ENCODE measurements at places on chromosomes 13 and 19.
A peak's percentile ranks its signal among the peaks of the same experiment; 100 is the strongest.

DNA sequence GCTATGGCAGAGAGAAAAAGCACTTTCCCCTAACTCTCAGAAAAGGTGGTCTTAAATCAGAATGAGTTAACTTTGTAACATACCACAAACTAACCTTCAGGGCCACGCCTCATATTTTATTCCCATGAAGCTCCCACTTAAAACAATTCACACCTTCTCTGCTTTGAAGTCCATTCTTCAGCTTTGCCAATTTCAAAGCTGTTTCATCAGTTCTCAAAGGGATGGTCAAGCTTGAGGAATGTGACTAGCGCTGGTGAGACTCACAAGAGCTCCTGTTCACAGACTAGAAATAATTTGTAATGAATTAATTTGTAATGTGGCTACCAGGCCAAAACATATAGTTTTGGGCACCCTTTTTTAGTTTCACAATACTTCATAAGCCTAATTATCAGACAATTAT lies 68.2 kb downstream of the STK24 start:
- DNase-seq = no peak

DNA sequence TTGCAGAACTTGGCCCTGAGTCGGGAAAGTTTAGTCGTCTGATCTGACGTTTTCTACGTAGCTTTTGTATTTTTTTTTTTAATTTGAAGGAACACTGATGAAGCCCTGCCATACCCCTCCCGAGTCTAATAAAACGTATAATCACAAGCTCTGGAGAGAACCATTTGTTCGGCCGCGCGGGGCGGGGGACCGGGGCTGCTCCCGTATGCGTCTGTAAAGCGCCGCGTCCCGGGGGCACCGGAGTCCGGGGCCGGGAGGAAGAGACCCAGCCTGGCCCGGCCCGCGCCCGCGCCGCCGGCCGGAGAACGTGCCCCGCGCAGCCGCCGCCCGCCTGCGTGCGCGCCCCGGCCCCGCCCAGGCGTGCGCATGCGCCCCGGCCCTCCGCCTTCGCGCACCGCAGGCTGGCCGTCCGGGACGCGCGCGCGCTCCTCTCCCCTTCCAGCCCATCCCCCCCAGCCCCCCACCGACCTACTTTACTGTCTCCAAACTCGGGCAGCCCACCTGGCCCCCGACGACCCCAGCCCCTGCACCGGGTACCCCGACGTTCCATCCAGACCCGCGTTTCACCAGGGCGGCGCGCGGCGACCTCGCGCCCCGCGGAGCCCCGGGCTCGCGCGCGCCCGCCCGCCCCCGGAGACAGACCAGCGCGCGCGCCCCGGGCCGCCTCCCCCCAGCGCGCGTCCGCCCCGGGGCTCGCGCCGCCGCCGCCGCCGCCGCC lies 785 bp upstream of the USF2 start:
- no peak for DNase-seq

DNA sequence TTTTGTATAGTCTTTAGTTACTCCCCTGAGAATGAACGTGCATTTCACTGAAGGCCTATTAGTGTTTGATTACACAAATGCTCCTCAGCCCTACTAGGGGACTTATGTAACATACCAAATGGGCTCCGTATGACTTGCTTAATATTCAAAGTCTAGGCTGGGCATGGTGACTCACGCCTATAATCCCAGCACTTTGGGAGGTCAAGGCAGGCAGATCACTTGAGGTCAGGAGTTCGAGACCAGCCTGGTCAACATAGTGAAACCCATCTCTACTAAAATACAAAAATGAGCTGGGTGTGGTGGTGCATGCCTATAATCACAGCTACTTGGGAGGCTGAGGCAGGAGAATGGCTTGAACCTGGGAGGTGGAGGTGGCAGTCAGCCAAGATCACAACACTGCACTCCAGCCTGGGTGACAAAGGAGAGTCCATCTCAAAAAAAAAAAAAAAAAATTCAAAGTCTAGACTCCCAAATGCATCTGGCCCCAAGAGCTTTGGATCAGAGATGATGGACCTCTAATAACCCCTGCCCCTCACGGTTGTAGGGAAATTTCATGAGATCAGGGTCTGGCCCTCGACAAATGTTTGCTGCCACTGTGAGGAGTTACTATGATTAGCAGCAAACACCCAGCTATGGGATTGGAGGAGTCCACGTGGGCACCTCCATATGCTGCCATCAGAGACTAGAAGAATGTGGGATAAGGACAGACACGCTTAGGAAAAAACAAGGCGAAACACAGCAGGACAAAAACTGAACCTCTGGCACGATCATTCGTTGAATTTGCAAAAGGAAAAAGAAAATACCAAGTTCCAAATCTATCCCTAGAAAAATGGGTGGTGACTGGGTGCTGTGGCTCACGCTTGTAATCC lies 4.6 kb downstream of the FBXO17 start:
- DNase-seq = no peak

GRCh38 chr19:49689133-49690078 lies at the start of gene ADM5:
ADM5 (plus strand) TSS chr19:49689594; CDS start chr19:49689838, 244 bp downstream.
- no peak for DNase-seq

DNA sequence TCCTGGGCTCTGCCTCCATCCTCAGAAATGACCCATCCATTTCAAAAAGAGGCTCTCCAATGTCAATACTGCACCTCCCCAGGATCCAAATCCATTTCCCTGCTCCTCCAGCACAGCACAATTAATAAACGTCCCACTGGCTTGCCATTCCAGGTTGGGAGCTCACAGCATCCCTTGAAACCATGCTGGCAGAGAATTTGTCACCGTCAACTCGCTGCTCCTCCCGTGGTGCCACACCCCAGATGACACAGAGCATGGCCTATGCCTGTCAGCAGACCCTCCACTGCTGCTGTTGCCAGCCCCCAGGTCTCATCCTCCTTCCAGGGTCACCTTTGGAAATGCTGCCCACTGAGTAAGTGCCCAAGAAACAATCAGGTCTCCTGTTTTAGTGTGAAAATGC lies 53.0 kb upstream of the UQCRFS1 start:
- DNase-seq = no peak

DNA sequence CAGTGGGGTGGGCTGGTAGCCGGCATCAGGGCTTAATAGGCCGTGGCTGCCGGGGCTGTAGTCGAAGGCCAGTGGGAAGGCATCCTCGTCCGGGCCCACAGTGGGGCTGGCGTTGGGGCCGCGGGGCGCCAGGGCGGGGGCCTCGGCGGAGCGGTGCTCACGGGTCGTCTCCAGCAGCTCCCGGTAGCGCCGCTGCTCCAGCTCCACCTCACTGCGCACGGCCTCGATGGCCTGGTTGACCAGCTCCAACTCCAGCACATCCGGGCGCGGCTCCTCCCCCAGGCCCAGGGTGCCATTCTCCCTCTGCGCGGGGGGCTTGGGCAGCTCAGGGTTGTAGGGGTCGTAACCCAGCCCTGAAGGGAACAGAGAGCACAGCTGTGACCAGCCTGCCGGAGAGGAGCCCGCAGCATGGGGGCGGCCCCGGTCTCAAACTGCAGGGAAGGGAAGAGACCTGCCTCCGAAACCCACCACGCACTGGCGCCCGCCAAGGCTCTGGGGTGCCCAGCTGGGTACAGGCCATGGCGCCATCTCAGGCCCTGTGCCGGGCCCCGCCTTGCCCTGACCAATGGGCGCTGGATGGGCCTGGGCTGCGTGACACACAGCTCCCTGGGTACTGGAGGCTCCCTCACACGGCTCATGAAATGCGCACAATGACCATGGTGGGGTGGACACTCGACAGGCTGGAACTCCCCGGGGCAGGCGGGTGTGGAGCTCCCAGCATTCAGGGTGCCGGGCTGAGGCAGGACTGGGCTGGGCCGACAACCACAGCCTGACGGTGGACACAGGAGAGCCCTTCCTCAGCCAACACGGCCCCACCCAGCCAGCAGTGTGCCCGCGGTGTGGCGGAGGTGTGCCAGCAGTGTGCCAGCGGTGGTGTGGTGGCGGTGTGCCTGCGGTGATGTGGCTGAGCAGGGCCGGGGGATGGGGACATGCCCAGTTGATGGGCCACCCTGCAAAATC lies 16.5 kb upstream of the ATP8B3 start:
- DNase-seq = no peak

- no peak for DNase-seq
Measured at GRCh38 chr19:44671400-44671799, at the start of gene CEACAM19. CEACAM19 (plus strand) TSS chr19:44671482; CDS start chr19:44671932, 450 bp downstream.

GRCh38 chr13:30340331-30341250 lies 33.2 kb upstream of the KATNAL1 start:
- DNase-seq = no peak

DNA sequence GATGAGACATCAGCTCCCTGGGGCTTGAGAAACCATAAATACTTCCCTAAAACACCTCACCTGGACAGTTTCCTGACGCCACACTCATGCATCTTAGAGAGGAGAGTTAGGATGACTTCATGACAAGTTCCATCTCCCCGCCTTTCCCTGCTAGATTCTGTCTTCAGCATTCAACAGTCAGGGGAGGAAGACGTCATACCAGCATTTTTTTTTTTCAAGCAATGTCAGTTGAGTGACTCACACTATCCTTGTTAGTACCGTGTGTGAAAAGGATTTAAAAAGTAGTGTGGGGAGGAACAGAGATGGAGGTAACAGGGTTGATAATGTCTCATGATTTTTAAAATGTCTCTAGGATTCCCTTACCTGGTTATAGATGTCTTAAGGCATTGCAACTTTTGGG lies at the start of gene OR7D2:
Gene OR7D2 (plus strand): TSS at position 79 of the 400 bp plus-strand sequence. CDS start 6,803 bp downstream, outside the sequence.
- no peak for DNase-seq

DNA sequence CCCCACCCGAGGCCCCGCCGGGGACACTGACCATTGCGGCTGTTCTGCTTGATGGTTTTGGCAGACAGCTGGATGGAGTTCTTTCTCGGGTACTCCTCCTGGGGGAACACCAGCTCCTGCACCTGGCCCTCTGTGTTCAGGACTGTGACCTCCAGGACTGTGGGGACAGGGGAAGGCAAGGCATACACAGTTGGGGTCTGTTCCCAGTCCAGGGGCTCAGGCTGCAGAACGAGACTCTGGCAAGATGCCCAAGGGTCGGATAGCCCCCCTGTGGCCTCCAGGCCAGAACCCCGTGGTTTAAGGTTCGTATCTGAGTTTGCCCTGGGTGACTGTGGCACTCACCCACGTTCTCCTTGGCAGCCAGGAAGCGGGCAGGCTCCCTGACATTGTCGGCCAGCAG lies 22.7 kb upstream of the ASF1B start:
- no peak for DNase-seq

DNA sequence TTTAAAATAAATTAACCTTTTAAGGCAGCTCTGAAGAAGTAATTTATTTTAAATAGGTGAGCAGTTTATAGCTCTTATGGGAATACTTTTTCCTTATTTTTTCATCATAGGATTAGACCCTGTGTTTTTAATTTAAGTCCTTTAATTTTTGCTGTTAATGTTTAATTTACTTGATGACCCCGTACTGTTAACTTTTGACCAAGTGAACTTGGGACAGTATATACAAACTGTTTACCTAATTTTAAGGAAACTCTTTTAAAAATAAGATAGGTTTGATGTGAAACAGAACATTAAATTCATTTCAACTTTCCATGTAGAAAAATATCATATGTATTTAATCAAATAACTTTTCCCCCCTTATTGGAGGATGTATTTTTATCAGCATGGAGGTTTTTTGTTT lies 74.4 kb downstream of the KCNRG start:
- no peak for DNase-seq

DNA sequence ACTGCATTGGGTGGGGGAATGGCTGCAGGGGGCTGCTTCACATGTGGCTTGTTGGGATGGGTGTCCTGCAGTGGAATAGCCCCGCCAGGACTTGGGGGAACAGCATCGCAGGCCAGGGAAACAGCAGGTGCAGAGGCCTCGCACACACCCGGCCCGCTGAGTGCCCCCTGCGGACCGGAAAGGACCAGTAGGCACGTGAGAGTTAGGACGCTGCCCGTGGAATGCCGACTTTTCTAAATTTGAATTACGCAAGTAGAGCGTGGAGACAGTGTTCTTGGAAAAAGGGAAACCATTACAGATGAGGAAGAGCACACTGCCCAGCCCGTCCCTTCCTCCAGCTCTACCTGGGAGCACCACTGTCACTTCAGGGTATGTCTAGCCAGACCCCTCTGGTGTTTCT lies 11.5 kb downstream of the DNM2 start:
- DNase-seq = no peak

GRCh38 chr13:84812789-84813188 lies 930.5 kb upstream of the SLITRK1 start:
- no peak for DNase-seq

GRCh38 chr13:82501834-82502233 lies 1380.4 kb downstream of the SLITRK1 start:
- DNase-seq = no peak

- no peak for DNase-seq
Measured at GRCh38 chr13:30708541-30708940, 26.8 kb upstream of the ALOX5AP start.

- DNase-seq = no peak
Measured at GRCh38 chr13:101942038-101942437, 459.8 kb downstream of the FGF14 start.

- DNase-seq = peak; percentile 16
Measured at GRCh38 chr19:48102870-48103751, 7.5 kb downstream of the PLA2G4C start.

DNA sequence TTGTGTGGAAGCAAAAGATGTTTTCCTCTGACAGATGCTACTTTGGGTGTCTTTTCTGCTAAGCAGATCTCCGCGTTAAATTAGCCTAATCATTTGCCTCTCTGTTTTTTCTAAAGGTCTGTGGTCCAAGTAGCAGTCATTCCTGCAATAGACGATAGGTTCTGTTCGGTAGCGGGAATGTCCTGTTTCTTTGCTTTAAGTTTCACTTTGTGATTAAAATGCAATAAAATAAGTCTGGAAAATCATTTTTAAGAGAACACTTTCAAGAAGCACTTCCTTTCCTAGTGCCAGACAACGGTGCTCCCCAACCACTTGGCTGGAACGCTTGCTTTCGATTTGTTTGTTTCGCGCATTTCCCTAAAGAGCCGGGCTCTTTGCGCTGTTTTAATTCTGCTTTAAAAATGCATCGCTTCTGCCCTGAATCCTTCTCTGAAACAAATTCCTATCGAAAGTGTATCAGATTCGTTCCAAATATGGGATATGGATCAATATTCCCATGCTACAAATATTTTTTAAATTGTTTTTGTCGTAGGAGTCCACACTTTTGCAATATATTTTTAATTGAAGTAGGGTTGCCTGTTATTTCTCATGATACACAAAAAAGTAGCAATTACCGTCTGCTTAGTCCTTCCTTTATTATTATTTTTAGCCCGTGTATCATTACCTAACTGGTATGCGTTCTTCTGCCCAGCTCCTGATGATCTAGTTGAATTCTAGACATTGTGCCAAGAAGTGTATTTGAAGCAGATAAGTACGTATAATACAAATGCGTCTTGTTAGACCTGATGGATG lies 14.2 kb downstream of the ZIC2 start:
- no peak for DNase-seq

- no peak for DNase-seq
Measured at GRCh38 chr13:100534147-100534843, 54.3 kb downstream of the GGACT start.

- no peak for DNase-seq
Measured at GRCh38 chr19:3378352-3379150, 12.2 kb downstream of the NFIC start.

- no peak for DNase-seq
Measured at GRCh38 chr13:82358284-82358683, 1524.0 kb downstream of the SLITRK1 start.

- no peak for DNase-seq
Measured at GRCh38 chr13:26962671-26963070, 202.1 kb upstream of the GPR12 start.

- DNase-seq = no peak
Measured at GRCh38 chr13:74409551-74409950, 275.3 kb upstream of the KLF12 start.

Measured in DMS 273 treated with DMSO at 0.1 percent for 48 hours (cell line).